ENCODE measurements at places on chromosomes 16 and 17. TPM values are rescaled to one million over a fixed set of nuclear protein-coding genes. Genes with fewer than 3 reads are reported as not detected.

MYH2 gene
- total RNA-seq: 0.68 TPM

DNA sequence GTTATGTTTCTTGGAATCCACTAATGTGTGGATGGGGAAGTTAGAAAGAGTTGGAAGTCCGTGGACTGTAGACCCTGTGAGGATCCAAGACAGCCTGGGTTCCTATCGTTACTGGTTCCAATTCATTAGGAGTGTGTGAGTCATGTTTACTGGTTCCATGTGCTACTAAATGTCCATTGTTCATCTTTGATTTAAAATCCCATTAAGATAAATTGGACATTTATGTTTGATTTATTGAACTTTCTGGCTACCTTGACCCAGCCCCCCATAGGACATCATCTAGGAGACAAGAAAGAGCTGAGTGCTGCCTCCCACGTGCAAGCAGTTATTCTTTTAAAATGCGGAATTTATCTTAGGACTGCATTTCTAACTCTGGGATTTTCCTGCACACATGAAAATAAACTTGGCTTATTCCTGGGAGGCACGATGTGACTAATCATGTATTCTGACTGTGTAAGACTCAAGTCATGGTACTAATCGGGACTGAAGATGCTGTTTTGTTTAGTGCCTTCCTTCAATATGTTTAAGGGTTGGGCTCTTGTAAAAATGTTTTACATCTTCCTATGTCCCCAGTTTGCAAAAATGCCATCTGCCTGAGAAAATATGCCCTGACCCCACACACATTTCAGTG lies 53.4 kb downstream of the RGS9 start:
- no peaks in the 10 kb centered on the region for H3K36me3 ChIP-seq
- no peak for DNase-seq
- H3K4me1 ChIP-seq: peaks cover 9% of the 10 kb centered on the region
- H3K27me3 ChIP-seq: no peaks in the 10 kb centered on the region
- H3K4me3 ChIP-seq: no peak overlapping the region

CX3CL1 gene
- total RNA-seq: 1.6 TPM

DNA sequence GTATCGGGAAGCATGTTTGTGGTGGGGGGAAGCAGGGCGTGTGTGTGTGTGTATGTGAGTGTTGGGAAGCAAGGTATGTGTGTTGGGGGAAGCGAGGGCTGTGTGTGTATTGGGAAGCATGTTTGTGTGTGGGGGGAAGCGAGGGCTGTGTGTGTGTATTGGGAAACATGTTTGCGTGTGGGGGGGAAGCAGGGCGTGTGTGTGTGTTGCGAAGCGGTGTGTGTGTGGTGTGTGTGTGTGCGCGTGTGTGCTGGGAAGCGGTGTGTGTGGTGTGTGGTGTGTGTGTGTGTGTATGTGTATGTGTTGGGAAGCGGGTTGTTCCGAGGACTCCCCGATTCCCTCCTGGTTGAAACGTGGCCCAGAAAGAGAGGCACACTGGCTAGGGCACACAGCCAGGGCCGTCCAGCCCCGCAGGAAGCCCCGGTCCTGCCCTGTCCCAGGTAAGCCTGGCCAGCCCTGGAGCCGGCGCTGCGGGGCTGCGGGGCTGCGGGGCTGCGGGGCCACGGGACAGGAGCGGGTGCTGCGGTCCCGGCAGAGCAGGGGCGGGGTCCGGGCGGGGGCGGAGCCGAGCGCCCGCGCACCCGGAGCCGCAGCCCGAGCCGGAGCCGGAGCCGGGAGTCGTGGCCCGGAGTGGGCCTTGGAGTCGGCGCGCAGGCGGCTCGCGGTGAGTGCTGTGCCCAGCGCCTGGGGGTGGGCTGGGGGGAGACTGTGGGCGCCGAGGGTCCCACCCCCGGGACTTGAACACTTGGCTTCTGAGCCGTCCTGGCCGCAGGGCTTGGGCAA lies at the start of gene NOD2:
TSS of gene NOD2 (plus strand) at position 608 of the 783 bp plus-strand sequence. CDS start 5,890 bp downstream, outside the sequence.
- H3K27ac ChIP-seq: no peak within 1 kb of the TSS
- DNase-seq: peak; percentile 53
- H3K4me1 ChIP-seq: no peaks in the 10 kb centered on the region
- H3K4me3 ChIP-seq: peak within 1 kb of the TSS; percentile 52

- H3K27ac ChIP-seq: no peak overlapping the region
- peaks cover 28% of the 10 kb centered on the region for H3K36me3 ChIP-seq
- H3K4me3 ChIP-seq: no peak overlapping the region
- H3K27me3 ChIP-seq: no peaks in the 10 kb centered on the region
- H3K4me1 ChIP-seq: no peaks in the 10 kb centered on the region
- no peak for DNase-seq
These were observed 10.1 kb downstream of the SLC7A6 start for GRCh38 chr16:68274441-68274840.

- DNase-seq: peak; percentile 69
- H3K4me3 ChIP-seq: peak within 1 kb of the TSS; percentile 93
- no peak within 1 kb of the TSS for H3K27ac ChIP-seq
- H3K4me1 ChIP-seq: no peaks in the 10 kb centered on the region
These were observed at the start of gene VAT1L for GRCh38 chr16:77788181-77789084. TSS of gene VAT1L (plus strand) at chr16:77788564. CDS start at chr16:77788683, 119 bp downstream.

SULT1A2 gene
- 0.35 TPM for total RNA-seq

COX11 gene
- 76.1 TPM for total RNA-seq

CACNA1H gene
- 43.3 TPM for total RNA-seq

DNA sequence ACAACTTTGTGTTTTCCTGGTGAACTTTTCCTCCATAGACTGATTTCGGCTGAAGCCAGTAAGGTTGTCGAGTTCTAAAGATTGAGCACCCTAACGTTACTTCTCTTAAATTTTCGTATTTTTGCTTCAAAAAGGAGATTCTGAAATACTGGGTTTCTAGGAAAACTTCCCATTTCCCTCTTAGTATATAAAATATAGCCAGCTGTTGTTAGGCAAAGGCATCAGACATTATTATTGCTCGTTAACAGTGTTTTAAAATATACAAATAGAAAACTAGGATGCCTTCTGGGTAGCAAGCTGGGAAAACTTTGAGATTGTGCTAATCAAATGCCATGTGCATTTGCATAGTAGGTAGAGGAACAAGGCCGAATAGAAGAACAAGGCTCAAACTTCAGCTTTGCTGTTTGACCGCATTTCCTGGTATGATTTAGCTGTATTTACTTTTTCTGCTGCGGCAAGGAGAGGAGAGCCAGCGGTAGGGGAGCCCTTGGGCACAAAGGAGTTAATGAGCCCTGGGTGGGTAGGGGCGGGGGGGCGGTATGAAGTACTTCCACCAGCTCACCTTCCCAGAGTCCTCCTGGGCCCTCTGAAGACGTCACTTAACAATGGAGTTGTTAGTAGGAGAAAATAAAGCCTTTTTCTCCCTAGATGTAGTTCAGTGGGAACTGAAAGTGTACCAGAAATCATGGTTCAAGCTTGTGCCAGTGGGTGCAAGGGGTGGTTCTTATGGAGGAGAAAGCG lies 151.9 kb downstream of the MSI2 start:
- H3K4me3 ChIP-seq: peak overlapping the region; percentile 1
- peak; percentile 71 for DNase-seq
- H3K36me3 ChIP-seq: peaks cover 2% of the 10 kb centered on the region
- H3K27me3 ChIP-seq: no peaks in the 10 kb centered on the region
- peaks cover 14% of the 10 kb centered on the region for H3K4me1 ChIP-seq

NXN gene
- 93.6 TPM for total RNA-seq

GRCh38 chr17:31355935-31356334 lies 34.5 kb upstream of the EVI2A start:
- no peaks in the 10 kb centered on the region for H3K4me1 ChIP-seq
- H3K4me3 ChIP-seq: no peak overlapping the region
- H3K36me3 ChIP-seq: peaks cover 19% of the 10 kb centered on the region
- no peaks in the 10 kb centered on the region for H3K27me3 ChIP-seq

ASIC2 gene
- total RNA-seq: 0.74 TPM

C16orf92 gene
- total RNA-seq: not detected

DNA sequence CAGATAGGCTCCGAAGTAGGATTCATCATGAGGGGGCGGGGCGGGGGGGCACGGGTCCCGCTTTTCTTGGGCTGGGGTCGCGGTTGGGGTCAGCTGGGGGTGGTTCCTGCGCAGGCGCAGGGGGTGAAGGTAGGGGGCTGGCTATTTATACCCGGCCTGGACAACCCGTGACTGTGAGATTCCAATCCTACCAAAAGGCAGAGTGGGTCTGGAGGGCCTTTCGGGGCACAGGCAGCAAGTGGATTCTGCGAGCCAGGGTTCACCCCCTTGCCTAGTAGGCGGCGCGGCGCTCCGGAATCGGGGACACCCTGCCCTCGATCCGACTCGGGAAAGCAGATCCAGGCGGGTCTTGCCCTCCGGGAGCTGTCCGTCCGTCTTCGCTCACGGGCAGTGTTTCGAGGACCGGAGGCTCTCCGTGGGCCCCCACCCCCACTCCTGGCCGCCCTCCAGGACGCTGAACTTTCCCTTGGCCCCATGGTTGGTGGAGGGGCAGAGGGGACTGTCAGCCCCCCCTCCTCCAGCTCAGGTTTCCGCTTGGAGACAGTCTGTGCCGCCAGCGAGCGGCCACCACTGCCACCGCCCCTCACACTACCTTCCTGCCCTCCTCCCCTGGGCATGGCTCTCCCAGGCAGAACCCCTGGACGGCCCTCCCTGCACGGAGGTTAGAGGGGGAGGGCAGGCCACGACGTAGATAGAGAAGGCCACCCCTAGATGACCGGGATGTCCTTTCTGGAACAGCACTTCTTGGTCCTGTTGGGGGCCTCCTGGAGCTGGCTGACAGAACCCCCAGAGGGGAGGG lies 634 bp downstream of the SLC2A4 start:
- no peaks in the 10 kb centered on the region for H3K27me3 ChIP-seq
- H3K36me3 ChIP-seq: peaks cover 16% of the 10 kb centered on the region
- DNase-seq: peak; percentile 64
- no peak overlapping the region for H3K27ac ChIP-seq
- H3K4me3 ChIP-seq: peak overlapping the region; percentile 76

PNMT gene
- 2.3 TPM for total RNA-seq

DNA sequence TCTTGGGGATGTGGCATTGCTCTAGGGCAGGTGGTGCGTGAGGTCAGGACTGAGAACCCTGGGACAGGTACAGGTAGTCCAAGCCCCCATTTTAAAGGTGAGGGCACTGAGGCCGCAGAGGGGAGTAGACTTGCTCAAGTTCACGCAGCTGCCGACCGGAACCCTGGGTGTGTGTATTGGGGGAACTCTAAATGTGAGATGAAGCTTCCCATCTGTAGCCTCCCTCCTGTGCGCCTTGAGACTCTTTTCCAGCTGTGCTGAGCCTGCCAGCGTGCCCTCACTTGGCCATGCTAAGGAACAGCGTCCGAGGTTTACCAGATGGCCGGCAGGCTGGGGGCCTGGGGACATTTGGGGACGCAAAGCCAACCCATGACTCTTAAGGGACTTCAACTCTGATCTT lies 79.0 kb upstream of the CDC42EP4 start:
- no peak overlapping the region for H3K27ac ChIP-seq
- H3K27me3 ChIP-seq: no peaks in the 10 kb centered on the region
- H3K4me3 ChIP-seq: no peak overlapping the region
- no peaks in the 10 kb centered on the region for H3K4me1 ChIP-seq
- no peak for DNase-seq
- H3K36me3 ChIP-seq: no peaks in the 10 kb centered on the region

GRCh38 chr16:15519790-15520189 lies 85.4 kb downstream of the BMERB1 start:
- no peak for DNase-seq
- H3K27me3 ChIP-seq: no peaks in the 10 kb centered on the region
- no peaks in the 10 kb centered on the region for H3K36me3 ChIP-seq
- H3K4me3 ChIP-seq: no peak overlapping the region
- H3K27ac ChIP-seq: no peak overlapping the region
- no peaks in the 10 kb centered on the region for H3K4me1 ChIP-seq

MMP28 gene
- not detected for total RNA-seq

DNA sequence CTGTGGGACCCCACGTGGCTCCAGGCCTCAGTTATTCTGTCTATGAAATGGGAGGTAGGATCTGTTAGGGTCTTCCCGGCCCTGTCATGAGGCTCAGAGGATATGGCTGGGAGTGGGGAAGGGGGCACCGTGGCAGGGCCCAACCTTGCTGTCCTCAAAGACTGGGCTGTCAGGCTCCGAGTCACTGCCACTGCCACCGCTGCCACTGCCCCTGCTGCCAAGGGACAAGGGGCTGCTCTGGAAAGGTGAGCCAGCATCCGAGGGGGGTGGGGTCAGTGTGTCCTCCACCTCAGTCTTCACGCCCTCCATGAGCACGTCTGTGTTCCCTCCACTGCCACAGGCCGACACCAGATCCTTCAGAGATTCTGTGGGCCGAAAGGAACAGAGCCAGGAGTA lies 19.2 kb downstream of the SREBF1 start:
- H3K27me3 ChIP-seq: no peaks in the 10 kb centered on the region
- DNase-seq: no peak
- H3K4me3 ChIP-seq: no peak overlapping the region
- peaks cover 27% of the 10 kb centered on the region for H3K36me3 ChIP-seq
- no peak overlapping the region for H3K27ac ChIP-seq

UTS2R gene
- 0.94 TPM for total RNA-seq

PRAC2 gene
- total RNA-seq: not detected

DNA sequence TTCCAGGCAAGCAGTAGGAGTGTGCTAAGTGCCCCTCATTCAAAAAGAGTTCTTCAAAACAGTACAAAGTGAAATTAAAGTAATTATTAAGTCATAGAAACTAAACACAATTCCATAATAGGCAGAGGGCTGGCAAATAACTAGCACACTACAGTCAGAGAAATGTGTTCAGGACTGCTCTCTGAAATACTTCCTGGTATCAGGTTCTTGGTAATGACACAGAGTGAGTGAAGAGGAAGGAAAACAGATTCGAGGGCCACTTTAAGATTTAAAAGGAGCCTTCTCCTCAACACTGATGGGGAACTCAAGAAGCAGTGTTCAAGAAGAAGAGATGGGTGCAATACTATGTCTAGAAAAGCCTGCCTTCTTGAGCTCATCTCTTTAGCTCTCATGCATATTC lies 139.2 kb downstream of the TOX3 start:
- H3K4me3 ChIP-seq: no peak overlapping the region
- no peak overlapping the region for H3K27ac ChIP-seq
- no peaks in the 10 kb centered on the region for H3K36me3 ChIP-seq
- DNase-seq: no peak
- H3K27me3 ChIP-seq: no peaks in the 10 kb centered on the region

GRCh38 chr16:71459510-71459909 lies 2.5 kb downstream of the ZNF23 start:
- H3K4me1 ChIP-seq: no peaks in the 10 kb centered on the region
- no peak overlapping the region for H3K4me3 ChIP-seq
- no peak for DNase-seq

HCFC1R1 gene
- 61.1 TPM for total RNA-seq

DNA sequence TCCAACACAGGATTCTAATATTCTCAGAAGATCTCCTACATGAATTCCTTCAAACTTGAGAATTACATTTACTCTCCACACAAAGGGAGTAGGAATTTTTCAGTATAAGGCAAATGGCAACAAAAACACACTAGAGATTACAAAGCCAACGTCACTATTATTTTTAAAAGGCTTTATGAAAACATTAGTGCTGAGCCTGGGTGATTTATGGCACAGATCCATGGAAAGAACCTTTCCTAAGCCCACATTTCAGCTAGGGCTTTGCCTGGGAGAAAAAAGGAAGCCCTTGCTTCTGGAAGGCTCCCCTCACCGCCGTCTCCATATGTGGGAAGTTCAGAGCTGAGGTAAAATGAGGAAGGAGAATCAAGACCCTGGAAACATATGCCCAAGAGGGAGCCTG lies 499.4 kb upstream of the HSBP1 start:
- DNase-seq: no peak
- no peaks in the 10 kb centered on the region for H3K27me3 ChIP-seq
- no peaks in the 10 kb centered on the region for H3K4me1 ChIP-seq
- no peak overlapping the region for H3K27ac ChIP-seq
- H3K36me3 ChIP-seq: no peaks in the 10 kb centered on the region
- H3K4me3 ChIP-seq: no peak overlapping the region

- no peak overlapping the region for H3K4me3 ChIP-seq
- no peak overlapping the region for H3K27ac ChIP-seq
- H3K4me1 ChIP-seq: peaks cover 12% of the 10 kb centered on the region
These were observed 3.5 kb downstream of the FAM171A2 start for GRCh38 chr17:44360144-44360533.

Measured in H9 (cell line).